Thymus (tissue), 14 donors: ENCODE measurements at places on chromosomes 13 and 19.

DNA sequence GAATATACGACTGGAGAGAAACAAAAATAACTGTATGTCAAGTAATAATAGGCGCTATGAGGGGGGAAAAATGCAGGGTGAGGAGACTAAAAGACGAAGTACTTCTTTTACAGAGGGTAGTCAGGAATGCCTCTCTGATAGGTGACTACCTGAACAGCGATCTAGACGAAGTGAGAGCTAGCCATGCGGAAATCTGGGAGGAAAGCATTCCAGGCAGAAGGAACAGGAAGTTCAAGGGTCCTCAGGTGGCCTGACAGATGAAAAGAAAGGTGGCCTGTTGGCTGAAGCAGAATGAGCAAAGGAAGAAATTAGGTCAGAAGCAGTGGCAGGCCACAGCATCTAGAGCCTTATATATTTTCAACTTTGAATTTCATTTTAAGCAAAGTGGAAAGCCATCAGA is 13.3 kb downstream of the ZDHHC20 start:
- H3K27ac ChIP-seq: no peak overlapping the region
- no peaks in the 10 kb centered on the region for H3K4me1 ChIP-seq
- no peaks in the 10 kb centered on the region for H3K36me3 ChIP-seq
- H3K4me3 ChIP-seq: no peak overlapping the region
- no peaks in the 10 kb centered on the region for H3K27me3 ChIP-seq
- DNase-seq: no peak

DNA sequence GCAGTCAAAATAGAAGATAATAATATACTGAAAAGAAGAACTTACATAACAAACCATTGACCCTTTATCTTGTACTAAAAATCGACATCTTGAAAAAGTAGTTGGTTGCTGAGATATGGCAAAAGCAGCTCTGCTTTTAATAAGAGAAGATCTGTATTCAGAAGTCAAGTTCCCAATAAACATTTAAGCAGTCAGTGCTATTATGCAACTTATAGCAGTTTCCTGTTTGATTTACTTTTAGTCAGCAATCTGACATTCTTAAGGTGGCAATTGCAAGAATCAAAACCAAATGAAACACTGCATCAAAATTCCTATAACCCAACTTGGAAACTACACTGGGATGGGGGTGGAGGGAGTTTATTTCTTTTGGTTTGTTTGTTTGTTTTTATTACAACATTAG is 165.5 kb downstream of the TBC1D4 start:
- H3K27me3 ChIP-seq: no peaks in the 10 kb centered on the region
- H3K36me3 ChIP-seq: no peaks in the 10 kb centered on the region
- no peak for DNase-seq

DNA sequence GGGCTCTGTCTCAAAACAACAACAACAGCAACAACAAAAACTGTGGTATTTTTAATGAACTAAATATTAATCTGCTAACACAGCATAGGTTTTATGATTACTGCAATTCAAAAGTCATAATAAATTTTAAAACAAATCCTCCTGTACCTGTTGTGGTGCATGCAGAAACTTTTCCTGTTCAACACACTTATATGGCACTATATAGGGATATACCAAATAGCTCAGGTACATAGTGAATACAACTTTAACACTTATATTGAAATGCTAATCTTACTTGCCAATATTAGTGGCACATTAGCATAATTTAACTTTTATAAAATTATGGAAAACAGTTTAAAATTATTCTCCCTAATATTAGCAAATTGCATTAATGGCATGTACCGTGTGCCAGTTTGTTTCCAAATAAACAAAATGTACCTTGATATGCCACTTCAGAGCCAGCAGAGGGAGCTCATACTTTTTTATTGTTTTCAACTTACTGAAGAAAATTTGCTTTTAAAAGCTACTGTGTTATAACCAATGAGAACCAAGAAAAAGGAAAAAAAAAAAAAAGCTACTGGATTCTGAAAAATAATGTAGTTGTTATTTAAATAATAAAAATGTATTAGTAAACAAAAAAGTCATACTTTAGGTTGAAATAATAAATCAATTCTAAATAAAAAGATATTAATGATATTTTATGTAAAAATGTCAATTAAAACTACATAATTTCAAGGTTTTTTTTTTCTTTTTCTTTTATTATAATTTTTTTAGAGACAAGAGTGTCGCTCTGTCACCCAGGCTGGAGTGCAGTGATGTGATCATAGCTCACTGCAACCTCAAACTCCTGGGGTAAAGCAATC is 18.0 kb upstream of the RBM26 start:
- H3K36me3 ChIP-seq: no peaks in the 10 kb centered on the region
- H3K27ac ChIP-seq: no peak overlapping the region
- H3K27me3 ChIP-seq: no peaks in the 10 kb centered on the region
- DNase-seq: peak; percentile 31

GRCh38 chr13:110474713-110475112 is 86.8 kb downstream of the RAB20 start:
- no peaks in the 10 kb centered on the region for H3K36me3 ChIP-seq
- H3K4me1 ChIP-seq: no peaks in the 10 kb centered on the region
- no peak overlapping the region for H3K27ac ChIP-seq
- H3K4me3 ChIP-seq: no peak overlapping the region
- DNase-seq: no peak
- no peaks in the 10 kb centered on the region for H3K27me3 ChIP-seq

GRCh38 chr13:111093136-111093535 is 22.0 kb upstream of the ARHGEF7 start:
- no peak for DNase-seq
- peaks cover 5% of the 10 kb centered on the region for H3K27me3 ChIP-seq
- no peaks in the 10 kb centered on the region for H3K4me1 ChIP-seq
- H3K36me3 ChIP-seq: no peaks in the 10 kb centered on the region
- no peak overlapping the region for H3K4me3 ChIP-seq

- no peaks in the 10 kb centered on the region for H3K4me1 ChIP-seq
- no peak for DNase-seq
- H3K36me3 ChIP-seq: no peaks in the 10 kb centered on the region
These were observed 111.3 kb downstream of the ZNF486 start for GRCh38 chr19:20278342-20278741.

DNA sequence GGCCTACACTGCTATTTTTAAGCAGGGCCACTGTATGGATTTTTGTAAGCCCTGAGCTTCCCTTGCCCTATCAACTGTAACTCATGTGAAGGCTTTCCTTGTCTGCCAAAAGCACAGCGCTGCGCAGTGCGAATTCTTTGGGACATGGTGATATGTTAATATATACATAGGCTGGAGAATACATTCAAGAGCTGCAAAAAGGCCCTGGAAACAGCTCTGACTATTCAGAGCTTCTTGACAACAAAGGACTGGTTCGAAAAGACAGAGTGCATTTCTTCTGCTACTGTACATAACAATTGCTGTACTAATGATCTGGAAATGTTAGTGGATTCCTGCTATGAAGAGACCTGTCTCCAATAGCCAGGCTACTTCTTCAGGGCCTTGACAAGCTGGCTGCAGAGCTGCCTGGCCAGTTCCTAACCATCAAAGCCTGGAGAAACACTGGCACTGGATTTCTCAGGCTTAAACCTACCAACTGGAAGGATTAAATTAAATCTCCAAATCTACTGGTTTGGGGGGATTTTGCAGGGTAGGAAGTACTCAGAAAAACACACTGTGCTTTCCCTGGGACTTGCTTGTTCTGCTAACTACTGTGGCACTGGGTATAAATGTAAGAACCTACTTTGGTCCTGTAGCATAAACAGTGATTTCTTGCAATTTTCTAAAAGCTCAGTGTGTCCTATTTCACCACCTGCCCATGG is 246.9 kb downstream of the DNAJC15 start:
- no peak overlapping the region for H3K4me3 ChIP-seq
- H3K27me3 ChIP-seq: no peaks in the 10 kb centered on the region
- H3K4me1 ChIP-seq: peaks cover 3% of the 10 kb centered on the region
- no peaks in the 10 kb centered on the region for H3K36me3 ChIP-seq
- H3K27ac ChIP-seq: no peak overlapping the region
- no peak for DNase-seq

DNA sequence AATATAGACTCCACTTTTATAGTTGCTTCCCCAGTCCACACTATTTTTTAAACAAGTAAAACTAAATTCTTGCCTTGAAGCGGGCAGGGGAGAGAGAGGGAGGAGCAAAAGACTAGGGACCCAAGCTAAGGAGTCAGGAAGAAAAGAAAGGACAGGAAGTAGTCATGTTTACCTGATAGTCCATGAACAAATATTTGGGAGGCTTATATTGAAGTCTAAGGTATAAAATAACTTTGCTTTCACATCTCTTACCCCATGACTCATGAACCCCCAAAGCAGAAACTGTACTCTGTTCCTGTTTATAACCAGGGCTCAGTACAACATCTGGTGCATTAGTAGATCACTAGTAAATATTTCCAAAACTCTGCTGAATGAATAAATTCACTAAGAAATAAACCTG is 67.3 kb downstream of the ZAR1L start:
- no peaks in the 10 kb centered on the region for H3K27me3 ChIP-seq
- H3K27ac ChIP-seq: no peak overlapping the region
- H3K4me3 ChIP-seq: no peak overlapping the region
- H3K36me3 ChIP-seq: peaks cover 10% of the 10 kb centered on the region
- no peak for DNase-seq
- H3K4me1 ChIP-seq: no peaks in the 10 kb centered on the region

- H3K27me3 ChIP-seq: peaks cover 47% of the 10 kb centered on the region
- H3K4me1 ChIP-seq: no peaks in the 10 kb centered on the region
- H3K4me3 ChIP-seq: peak overlapping the region; percentile 48
- no peaks in the 10 kb centered on the region for H3K36me3 ChIP-seq
These were observed 14.7 kb downstream of the CDX2 start for GRCh38 chr13:27954406-27954851.

DNA sequence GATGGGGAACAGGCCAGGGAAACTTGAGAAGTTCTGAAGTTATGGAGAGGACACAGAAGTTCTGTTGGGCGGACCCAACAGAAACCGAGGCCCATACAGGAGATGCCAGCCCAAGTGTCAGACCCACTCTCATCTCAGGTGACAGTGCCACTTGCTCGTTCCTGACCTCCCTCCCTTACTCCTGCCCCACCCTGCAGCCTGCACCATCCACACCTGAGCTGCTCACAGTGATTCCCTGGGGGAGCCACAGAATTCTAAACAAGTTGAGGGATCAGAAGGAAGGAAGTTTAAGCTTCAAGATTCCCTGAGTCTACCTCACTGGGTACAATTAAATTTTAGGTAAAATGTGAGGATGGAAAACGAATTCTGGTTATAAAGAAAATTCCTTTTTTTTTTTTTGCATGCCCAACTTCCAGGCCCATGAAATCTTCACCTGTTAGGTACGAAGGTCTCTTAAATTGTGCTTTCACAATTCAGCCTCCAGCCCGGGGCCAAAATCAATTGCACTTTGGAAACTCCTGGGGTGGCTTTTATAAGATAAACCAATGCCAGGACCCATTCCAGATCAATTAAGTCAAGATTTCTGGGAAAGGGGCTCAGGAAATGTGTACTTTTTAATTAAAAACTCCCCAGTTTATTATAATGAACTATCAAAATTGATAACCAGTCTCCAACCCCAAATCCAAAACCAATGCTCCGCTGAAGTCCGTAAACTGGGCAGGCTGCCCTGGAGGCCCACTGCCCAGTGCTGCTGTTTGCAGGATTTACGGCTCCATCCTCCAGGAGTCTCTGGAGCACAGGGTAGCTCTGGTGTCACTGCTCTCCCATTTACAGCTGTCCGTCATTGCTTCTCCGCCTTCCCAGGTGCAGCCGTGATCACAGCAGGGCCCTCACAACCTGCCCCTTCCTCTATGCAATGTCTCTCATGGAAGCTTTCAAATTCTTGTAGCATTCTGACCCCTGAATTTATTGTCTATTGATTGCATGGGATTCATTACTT is 643.5 kb downstream of the UQCRFS1 start:
- DNase-seq: no peak
- no peak overlapping the region for H3K4me3 ChIP-seq
- no peaks in the 10 kb centered on the region for H3K36me3 ChIP-seq
- H3K27me3 ChIP-seq: no peaks in the 10 kb centered on the region
- peaks cover 10% of the 10 kb centered on the region for H3K4me1 ChIP-seq
- H3K27ac ChIP-seq: no peak overlapping the region

GRCh38 chr13:58446979-58447378 is 815.4 kb downstream of the PCDH17 start:
- no peaks in the 10 kb centered on the region for H3K27me3 ChIP-seq
- no peaks in the 10 kb centered on the region for H3K36me3 ChIP-seq
- H3K4me3 ChIP-seq: no peak overlapping the region
- DNase-seq: no peak
- no peaks in the 10 kb centered on the region for H3K4me1 ChIP-seq
- H3K27ac ChIP-seq: no peak overlapping the region

DNA sequence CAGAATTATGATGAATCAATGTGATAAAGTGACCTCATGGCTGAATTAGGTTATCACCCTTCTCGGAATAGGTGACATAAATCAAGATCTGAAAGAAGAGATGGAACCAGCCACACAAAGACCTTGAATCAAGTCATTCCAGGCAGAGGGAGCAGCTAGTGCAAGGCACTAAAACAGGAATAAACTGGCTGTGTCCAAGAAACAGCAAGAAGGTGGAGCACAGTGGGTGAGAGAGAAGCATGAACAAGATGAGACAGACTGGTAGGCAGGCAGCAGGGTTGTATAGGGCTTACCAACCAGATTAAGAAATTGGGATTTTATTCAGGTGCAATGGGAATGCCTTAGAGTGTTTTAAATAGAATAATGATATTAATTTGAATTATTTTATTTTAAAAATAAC is 470.3 kb downstream of the PCDH20 start:
- no peak overlapping the region for H3K27ac ChIP-seq
- no peaks in the 10 kb centered on the region for H3K4me1 ChIP-seq
- no peak overlapping the region for H3K4me3 ChIP-seq

GRCh38 chr19:11971041-11971440 is 6.2 kb downstream of the ZNF763 start:
- DNase-seq: no peak
- H3K27me3 ChIP-seq: no peaks in the 10 kb centered on the region
- peaks cover 6% of the 10 kb centered on the region for H3K36me3 ChIP-seq
- H3K27ac ChIP-seq: no peak overlapping the region
- H3K4me3 ChIP-seq: no peak overlapping the region
- no peaks in the 10 kb centered on the region for H3K4me1 ChIP-seq

DNA sequence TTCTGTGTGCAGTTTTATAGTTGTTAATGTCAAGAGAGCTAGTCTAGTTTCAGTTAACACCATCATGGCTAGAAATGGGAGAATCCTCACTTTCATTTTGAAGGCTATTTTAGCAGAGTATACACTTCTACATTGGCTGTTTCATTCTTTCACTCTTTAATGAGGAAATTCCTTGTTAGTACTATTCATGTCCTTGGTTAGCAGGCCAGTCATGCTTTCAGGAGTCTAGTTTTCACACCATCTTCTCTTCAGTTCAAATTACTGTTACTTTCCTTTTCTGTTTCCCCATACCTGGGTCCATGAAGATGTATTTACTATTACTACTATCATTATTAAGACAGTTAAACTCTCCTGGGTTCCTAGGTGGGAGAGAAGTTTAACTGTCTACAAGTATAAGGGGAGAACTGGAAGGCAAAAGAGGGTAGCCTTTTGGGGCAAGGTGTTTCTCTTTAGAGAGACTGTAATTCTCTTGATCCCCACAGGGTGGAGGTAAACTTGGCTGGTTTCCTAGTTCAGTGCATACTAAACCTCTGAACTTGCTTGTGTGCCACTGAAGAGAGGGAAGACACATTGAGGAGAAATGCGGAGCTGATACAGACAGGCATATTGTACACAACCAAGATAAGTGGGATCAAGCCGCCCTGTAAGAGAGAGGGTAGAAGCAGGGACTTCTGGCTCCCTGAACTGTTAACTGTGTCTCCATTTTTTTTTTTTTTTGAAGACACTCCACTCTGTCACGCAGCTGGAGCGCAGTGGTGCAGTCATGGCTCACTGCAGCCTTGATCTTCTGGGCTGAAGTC is 41.3 kb upstream of the IGFL4 start:
- H3K4me1 ChIP-seq: no peaks in the 10 kb centered on the region
- no peak overlapping the region for H3K27ac ChIP-seq
- no peak overlapping the region for H3K4me3 ChIP-seq
- DNase-seq: no peak
- no peaks in the 10 kb centered on the region for H3K36me3 ChIP-seq
